ENCODE measurements at places on chromosomes 7 and 10.

DNA sequence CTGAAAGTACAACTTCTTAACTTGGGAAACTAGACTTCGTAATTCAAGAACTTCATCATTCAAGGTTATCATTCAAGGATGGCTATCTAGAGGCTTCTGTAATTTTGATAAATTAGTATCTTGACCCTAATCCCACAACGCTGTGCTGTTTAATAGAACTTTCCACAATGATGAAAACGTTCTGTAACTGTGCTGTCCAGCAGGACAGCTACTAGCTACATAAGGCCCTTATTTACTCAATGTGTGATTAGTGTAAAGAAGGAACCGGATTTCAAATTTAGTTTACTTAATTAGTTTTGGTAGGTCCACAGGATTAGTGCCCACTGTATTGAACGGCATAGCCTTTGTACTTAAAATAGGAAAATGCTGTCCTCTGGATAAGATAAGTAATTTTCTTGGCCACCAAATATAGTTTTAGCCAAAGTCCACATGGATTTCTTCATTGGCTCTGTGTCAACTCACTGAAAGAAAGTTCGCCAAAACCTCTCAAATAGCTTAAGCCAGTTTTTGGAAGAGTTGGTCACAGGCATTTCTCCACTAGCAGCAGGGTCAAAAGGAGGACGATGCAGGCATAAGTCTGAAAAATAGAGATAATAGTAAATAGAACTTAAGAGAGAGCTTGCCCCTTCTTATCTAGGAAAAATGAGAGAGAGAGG, 17.3 kb downstream of the DGKI start:
- no peak for DNase-seq

GRCh38 chr7:150917969-150918368, 60.2 kb downstream of the KCNH2 start:
- DNase-seq = no peak

DNA sequence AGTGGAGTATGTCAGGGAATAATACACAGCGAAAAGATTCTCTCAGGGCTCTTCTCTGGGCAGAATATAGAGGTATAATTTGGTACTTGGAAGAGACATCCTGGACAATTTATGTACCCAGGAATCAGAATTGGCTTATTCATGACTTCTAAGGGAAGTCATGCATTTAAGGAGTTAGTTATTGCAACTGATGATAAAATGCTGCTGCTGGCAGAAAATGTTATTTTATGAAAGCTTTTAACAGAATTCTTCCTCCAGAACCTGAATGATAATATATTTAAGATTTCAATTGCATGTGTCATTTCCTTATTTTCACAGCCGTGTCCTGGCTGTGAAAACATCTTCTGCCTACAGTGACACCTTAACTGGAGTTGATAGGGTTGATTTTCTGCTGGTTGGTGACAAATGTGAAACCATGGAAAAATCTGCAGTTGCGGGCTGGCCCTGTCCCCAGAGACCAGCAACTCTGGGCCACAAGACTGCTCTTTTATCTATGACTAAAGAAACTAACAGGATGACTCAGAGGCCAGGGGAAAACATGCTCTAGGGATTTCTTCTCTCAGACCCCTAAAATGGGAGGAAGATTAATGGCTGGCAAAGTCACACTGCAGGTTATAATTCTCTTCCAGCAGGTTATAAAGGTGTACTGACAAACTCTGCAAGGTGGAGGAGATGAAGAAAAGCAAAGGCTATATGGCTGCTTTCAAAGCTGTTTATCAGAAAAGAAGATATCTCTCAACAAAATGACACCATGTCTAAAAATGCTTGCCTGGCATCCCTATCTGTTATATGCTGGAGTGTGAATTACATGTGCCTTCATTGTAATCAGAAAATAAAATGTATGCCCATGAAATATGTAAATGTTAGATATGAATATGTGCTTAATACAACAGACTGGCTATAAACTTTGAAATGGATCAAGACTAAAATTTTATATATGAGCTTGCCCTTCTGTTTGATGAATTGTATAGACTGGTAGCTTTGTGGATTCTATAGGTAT, 12.1 kb upstream of the TRUB1 start:
- peak; percentile 27 for DNase-seq

- no peak for DNase-seq
Measured at GRCh38 chr7:8254667-8255066, 7.3 kb downstream of the ICA1 start.

DNA sequence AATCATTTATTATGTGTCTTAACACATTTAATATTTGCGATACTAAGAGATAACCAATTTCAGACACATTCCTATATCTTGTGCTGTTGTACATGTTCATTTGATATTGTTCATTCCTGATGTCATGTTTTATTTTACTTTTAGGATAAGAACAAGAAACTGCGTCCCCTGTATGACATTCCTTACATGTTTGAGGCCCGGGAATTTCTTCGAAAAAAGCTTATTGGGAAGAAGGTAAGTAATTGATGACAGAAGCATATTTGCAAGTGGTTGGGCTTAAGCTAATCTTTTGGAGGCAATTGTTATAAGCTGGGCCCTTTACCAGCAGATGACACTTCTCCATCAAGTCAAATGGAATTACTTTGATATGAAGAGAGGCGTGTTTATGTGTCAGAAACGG, 155.3 kb downstream of the SND1 start:
- DNase-seq = no peak

DNA sequence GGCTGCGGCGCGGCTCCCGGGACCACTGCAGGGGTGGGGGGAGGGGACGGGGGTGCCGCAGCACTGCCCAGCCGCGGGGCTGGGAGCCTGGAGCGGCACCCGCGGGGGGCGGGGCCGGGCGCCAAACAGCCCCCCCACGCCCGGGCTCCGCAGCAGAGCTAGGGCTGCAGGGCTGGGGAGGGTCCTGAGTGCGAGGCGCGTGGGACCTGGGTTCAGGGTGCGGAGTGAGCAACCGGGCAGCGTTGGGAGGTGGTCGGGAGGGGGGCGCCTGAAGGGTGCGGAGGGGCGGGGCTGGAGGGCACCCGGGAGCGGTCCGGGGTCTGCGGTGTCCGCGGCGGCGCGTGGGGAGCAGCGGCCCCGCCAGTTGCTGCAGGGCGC, 528 bp downstream of the CAMK2G start:
- DNase-seq = no peak

DNA sequence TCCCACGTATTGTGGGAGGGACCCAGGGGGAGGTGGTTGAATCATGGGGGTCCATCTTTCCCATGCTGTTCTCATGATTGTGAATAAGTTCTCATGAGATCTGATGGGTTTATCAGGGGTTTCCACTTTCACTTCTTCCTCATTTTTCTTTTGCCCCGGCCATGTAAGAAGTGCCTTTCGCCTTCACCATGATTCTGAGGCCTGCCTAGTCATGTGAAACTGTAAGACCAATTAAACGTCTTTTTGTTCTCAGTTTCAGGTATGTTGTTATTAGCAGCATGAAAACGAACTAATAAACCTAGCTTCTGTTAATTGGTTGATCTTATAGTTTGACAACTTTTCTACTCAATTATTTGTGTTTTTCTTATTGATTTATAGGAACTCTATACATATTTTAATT, 206.3 kb downstream of the NXPH1 start:
- DNase-seq = no peak

- no peak for DNase-seq
Measured at GRCh38 chr7:140027858-140028257, 34.9 kb downstream of the PARP12 start.

- DNase-seq = no peak
Measured at GRCh38 chr7:151629713-151630272, 110.1 kb upstream of the RHEB start.

DNA sequence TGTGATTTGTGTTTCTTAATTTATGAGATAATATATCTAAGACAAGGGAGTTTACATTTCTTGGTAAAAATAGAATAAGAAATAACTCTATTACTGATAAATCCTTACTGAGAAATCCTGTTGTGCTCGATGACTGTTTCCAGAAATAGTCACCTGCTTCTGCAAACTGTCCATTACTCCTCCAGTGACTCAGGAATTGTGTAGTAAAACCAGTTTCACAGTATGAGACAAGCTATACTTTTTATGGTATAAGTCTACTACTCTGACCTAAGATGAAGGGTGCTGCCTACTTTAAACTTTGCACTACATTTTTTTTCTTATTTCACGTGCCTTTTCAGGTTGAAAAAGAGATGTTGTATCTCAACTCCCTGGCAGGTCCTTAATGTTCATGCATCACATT, 6.8 kb upstream of the ANKRD22 start:
- DNase-seq = no peak

- DNase-seq = no peak
Measured at GRCh38 chr7:129779602-129780256, 168.2 kb downstream of the NRF1 start.

DNA sequence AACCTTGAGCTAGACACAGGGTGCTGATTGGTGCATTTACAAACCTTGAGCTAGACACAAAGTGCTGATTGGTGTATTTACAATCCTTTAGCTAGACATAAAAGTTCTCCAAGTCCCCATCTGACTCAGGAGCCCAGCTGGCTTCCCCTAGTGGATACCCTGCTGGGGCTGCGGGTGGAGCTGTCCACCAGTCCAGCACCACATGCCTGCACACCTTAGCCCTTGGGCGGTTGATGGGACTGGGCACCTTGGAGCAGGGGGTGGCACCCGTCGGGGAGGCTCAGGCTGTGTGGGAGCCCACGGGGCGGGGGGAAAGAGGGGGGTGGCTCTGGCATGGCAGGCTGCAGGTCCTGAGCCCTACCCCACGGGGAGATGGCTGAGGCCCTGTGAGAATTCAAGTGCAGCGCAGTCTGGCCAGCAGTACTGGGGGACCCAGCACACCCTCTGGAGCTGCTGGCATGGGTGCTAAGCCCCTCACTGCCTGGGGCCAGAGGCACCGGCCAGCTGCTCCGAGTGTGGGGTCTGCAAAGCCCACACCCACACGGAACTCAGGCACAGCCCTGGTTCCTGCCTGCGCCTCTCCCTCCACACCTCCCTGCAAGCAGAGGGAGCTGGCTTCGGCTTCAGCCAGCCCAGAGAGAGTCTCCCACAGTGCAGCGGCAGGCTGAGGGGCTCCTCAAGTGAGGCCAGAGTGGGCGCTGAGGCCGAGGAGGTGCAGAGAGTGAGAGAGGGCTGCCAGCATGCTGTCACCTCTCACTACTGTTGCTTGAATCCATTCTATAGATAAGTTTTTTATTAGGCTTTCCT, 369.8 kb upstream of the SMIM30 start:
- DNase-seq = no peak

DNA sequence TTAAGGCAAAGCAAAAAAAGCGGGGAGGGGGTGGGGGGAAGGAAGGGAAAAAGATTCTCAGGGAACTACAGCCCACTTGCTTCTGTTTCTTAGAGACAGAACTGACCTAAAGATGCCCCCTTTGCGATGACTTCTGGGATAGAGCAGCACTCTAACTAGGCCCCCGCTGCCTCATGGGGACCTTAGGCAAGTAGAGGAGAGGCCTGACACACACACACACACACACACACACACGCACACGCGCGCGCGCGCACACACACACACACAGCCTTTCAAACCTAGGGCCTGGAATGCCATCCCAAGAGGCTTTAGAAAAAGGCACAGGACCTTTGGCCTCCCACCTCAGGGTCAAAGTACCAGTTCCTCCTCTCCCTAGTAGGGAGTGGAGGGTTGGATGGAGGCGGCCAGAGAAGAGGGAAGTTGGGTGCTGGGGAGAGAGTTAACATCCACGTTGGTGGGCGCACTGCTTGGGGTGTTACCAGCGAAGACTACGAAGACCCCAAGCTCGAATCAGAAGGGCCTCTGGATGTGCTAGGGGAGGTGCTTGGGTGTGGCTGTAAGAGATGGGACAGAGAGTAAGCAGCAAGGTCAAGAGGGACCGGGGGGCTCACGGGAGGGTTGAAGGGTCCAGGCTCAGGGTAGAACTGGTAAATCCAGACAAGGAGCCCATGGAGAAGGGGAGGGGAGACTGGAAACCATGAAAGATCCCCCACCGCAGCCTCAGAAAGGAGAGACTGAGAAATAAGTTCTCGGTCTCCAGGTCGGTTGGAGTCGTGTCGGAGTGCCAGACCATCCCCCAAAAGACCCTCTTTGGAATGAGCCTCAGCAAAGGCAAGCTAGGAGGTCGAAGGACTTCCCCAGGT, 1.2 kb upstream of the COL1A2 start:
- no peak for DNase-seq

GRCh38 chr7:119825091-119825655, 447.8 kb upstream of the KCND2 start:
- DNase-seq = no peak

- DNase-seq = no peak
Measured at GRCh38 chr7:155203882-155204691, 93.6 kb upstream of the INSIG1 start.

DNA sequence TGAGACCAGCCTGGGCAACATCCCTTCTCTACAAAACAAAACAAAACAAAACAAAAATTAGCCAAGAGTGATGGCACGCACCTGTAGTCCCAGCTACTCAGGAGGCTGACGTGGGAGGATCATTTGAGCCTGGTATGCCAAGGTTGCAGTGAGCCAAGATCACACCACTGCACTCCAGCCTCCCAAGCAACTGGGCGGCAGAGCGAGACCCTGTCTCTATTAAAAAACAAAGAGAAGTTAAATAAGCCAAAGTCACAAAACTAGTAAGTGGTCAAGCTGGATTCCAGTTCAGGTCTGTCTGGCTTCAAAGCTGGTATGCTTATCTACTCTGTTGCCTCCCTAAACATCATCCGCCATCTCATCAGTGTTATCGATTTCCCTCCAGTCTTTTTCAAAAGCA, 110.8 kb downstream of the ARID5B start:
- no peak for DNase-seq

- no peak for DNase-seq
Measured at GRCh38 chr7:42272793-42273665, 36.0 kb upstream of the GLI3 start.

GRCh38 chr10:45495438-45496152, 121.6 kb downstream of the ALOX5 start:
- no peak for DNase-seq

GRCh38 chr10:22251751-22252223, 34.0 kb upstream of the EBLN1 start:
- DNase-seq = peak; percentile 50

DNA sequence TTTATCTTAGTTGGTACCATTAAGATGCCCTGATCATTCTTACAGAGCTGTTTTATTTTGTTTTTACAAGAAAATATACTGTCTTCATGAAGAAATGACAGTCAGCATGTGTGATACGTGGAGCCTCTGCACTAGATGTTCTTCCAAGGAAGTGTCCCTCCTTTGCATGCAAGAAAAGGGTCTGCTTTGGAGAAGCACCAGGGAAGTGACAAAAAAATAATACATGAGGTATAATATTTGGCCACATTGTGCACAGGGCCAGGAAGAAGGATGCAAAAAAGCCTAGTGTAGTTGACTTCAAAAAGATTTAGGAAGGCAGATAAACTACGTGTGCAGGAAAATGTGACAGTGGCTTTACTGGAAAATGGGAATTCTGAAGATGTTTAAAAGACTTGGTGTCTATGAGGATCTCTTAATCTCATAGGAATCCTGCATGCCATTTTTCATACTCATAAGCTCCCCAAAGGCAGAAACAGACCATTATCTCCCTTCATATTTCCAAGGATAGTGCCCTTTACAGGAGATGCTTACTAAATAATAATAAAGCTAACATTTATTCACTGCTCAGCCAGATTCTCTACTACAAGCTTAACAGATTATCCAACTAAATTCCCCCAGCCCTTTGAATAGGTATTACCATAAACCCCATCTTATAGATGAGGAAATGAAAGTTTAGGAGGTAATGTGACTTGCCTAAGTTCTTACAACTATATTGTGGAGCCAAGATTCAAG, 284.2 kb downstream of the HPSE2 start:
- DNase-seq = no peak

GRCh38 chr10:28983799-28984198, 305.1 kb upstream of the LYZL1 start:
- DNase-seq = no peak
